Effector CD4-positive, alpha-beta T cell (primary cell): ENCODE measurements at places on chromosomes 2 and 18.

GRCh38 chr2:94960751-94961150 lies 64.8 kb upstream of the MAL start:
- no peak for DNase-seq

- DNase-seq: no peak
Measured at GRCh38 chr2:139259422-139260051, 479.3 kb upstream of the NXPH2 start.

GRCh38 chr2:68839260-68839833 lies 31.9 kb downstream of the BMP10 start:
- no peak for DNase-seq

GRCh38 chr2:128622371-128622770 lies 303.7 kb upstream of the HS6ST1 start:
- DNase-seq: no peak

DNA sequence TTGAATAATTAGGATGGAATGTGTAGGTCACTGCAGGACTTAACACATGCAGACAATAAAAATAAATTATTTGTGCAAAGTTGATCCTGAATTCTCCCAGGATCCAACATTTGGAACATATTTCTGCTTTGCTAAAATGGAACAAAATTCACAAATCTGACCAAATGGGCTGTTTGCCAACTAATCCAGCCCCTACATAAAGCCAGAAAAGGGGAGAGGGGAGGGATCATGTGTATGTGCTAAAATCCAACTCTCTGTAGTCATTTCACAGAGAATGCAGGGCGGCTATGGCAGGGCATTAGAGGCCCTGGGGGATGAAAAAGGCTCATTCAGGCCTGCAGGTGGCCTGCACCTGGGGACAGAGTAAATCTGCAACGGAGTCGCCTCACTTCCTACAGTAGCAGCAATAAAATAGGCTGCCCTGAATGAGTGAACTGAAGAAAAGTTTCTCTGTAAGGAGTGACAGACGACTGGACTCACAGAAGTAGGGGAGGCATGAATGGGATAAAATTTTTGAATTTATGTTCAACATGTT lies 4.0 kb upstream of the ZFP36L2 start:
- no peak for DNase-seq

DNA sequence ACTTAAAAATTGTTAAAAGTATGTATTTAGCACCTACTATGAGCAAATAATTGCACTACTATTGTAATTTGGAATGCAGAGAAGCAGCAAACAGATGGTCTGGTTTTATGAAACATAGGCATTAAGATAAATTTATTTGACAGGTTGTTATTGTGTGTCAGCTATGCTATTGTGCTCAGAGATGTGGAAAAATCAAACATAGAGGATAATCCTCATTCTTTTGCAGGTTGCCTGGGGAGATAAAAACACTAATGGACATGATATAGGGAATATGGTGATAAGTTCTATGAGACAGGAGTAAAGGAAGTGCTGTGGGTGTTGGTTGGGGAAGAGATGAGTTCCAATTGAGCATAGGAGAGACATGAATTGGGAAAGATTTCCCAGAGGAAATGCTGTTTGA lies 71.3 kb downstream of the PPP1R1C start:
- no peak for DNase-seq

DNA sequence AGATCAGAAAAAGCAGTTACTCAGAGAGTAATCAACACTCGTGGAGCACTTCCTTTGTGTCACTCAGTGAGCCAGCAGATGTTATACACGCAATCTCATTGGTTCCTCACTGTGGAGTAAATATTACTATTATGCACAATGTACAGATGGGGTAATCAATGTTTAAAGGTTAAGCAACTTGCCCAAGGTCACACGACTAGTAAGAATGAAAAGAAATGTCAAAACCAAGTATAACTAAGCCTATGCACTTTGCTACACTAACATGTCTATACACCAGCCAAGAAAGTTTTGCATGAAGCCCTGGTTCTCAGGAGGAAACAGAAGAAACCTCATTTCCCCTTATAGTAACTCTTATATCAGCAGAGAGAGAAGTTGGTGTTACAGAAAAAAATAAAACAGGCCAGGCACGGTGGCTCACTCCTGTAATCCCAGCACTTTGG lies 5.4 kb downstream of the METTL21A start:
- no peak for DNase-seq

GRCh38 chr2:120318626-120319025 lies 27.3 kb upstream of the INHBB start:
- DNase-seq: no peak

GRCh38 chr18:58212274-58212673 lies 168.2 kb downstream of the NEDD4L start:
- DNase-seq: no peak

DNA sequence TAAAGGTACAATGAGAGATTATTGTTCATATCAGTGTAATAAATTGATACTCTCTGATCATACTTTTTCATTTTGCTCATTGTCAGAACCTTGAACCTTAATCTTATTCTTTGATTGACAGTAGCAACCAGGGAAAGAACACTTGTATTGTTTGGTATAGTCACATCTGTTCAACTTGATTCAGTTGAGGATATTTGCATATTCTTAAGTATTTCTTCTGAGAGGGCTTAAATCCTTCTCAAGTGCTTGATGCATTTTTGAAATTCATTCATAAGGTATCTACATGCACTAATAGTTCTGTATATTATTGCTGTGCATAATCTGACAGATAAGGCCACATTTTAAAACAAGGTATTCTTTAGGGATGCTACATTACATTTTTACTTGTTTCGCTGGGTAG lies 118.9 kb downstream of the EHBP1 start:
- DNase-seq: no peak

GRCh38 chr2:197209742-197210408 lies 100.7 kb downstream of the ANKRD44 start:
- peak; percentile 36 for DNase-seq

GRCh38 chr2:112154246-112155117 lies 16.3 kb downstream of the FBLN7 start:
- DNase-seq: peak; percentile 51

- no peak for DNase-seq
Measured at GRCh38 chr2:137133225-137133624, 367.9 kb downstream of the THSD7B start.

GRCh38 chr2:162967147-162967546 lies 128.6 kb upstream of the KCNH7 start:
- DNase-seq: no peak

- no peak for DNase-seq
Measured at GRCh38 chr2:197904446-197904845, 100.1 kb downstream of the PLCL1 start.

- DNase-seq: no peak
Measured at GRCh38 chr2:168855601-168856000, 34.6 kb downstream of the SPC25 start.

DNA sequence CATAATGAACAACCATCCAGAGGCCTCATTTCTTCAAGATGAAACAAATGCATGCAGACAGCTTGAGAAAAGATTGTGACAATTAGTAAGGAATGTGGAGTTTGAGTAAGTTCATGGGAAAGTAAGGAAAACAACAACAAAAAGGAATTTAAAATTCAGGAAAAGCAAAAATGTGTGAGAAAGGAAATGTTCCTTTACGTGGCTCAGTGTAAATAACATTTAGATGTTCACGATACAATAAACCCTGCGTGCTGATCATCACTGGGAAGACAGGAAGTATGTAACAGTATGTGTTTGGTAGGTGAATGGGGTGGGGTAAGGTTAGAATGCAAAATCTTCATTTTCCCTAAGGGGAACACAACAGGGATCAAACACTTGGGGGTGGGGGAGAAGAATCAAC lies 72.7 kb downstream of the TRIP12 start:
- no peak for DNase-seq
